ENCODE measurements at places on chromosomes 6 and 20.

DNA sequence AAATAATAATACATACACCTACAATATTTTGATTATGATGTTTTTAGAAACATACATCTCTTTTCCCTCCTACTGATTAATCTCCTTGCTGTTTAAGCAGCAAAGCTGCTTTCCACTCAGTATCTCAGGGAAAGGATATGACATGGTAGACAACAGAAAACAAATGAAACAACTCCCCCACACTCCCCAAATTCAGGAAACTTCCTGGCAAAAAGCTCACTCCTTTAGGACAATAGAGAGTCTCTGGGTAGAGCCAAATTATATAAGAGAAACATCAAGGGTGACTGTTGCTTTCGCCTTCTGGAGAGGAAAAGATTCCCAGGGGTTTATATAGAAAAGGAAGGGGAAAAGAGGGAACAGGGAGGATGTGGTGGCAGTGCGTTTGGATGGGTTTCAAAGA is 48.7 kb upstream of the AHI1 start:
- no peak for DNase-seq

- no peak for DNase-seq
These were observed 62.6 kb upstream of the SIRPA start for GRCh38 chr20:1832634-1833033.

GRCh38 chr20:1775117-1775516 is 117.5 kb upstream of the SIRPG start:
- DNase-seq: no peak

- peak; percentile 11 for DNase-seq
These were observed 30.1 kb downstream of the PYGB start for GRCh38 chr20:25277941-25278521.

DNA sequence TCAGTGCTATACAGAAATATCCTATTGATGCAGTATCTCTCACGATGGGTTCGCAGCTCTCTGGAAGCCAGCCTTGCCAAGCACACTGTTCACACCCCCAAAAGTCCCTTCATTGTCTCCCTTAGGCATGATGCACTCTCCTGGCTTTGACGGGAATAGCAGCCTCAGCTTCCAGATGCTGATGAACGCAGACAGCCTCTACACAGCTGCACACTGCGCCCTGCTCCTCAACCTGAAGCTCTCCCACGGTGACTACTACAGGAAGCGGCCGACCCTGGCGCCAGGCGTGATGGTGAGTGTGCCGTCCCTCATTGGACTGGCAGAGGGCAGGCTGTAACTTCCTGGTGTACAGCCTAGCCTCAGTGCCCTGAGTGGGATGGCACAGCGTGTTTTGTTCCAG is 60.0 kb upstream of the PBOV1 start:
- peak; percentile 35 for DNase-seq

DNA sequence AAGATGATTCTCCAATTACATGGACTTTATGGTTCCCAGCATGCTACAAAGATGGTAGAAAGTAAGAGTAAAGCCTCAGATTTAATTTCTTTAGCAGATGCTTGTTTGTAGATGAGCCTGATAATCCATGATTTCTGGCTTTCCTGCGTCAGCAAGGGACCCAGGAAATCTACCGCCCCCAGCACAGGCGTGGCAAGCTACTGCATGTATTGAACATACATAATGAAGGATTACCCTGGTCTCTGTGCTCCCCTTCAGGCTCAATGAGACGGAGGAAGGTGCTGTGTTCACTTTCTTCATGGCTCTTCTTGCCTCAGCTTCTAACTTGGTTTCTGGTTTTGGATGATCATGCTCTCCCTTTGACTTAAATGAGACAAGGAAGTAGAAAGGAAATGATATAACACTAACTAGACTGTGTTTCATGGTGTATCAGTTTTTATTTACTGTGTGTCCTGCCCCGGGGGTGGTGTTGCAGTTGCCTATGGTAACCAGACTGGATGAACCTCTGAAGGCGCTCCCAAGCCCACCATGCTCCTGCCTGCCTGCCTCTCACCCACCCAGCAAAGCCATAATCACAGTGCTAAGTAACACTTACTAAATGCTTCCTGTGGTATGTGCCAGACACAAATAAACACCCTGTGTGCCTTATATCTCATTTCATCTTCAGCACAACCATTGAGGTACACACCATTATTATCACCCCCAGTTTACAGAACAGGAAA is 17.9 kb downstream of the GCM1 start:
- DNase-seq: no peak

DNA sequence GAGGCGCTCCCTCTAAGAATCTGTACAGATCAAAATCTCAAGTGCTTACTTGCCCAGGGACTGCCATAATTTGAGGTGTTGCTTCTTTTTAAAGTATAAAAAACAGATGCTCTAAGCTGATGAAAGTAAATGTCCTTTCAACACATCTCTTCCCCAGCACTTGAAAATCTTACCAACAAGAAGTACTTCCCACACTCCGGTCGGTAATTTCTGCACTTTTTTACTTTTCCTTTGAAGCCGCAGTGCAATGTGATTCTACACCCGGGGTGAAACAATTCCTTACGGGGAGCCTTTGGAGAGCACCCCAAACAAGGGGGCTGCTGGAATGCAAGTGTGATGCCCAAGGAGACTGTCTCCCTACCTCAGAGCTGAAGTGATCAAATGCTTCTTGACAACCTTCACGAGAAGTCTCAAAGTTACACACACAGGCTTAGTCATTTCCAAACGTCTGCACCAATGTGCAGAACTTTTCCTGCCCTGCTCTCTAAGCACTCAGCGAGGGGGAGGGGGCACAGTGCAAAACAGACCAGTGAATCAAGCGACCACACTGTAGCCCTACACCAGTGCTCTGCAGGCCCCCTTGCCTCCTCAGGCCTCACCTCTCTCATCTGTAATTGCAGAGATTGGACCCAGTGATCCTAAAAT is 56.7 kb downstream of the ATXN1 start:
- DNase-seq: no peak

- no peak for DNase-seq
These were observed 249.5 kb upstream of the THEMIS start for GRCh38 chr6:128150376-128150775.

DNA sequence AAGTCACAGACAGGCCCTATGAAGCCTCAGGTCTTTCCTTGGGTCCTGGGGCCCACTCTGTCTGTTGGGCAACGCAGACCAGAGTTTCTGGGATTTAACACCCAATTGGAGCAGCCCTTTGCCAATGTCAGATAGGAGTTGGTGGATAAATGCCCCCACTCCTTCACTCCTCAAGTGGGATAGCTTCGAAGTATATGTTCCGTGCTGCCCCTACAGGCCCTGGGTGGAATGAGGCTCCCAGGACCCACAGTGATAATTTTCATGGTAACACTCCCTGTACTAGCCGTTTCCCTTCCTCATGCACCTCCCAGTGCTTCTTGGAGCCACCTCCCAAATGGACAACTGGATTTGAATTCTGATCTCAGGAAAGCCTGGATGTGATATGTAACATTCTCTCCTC is 145.4 kb downstream of the FOXA2 start:
- no peak for DNase-seq

DNA sequence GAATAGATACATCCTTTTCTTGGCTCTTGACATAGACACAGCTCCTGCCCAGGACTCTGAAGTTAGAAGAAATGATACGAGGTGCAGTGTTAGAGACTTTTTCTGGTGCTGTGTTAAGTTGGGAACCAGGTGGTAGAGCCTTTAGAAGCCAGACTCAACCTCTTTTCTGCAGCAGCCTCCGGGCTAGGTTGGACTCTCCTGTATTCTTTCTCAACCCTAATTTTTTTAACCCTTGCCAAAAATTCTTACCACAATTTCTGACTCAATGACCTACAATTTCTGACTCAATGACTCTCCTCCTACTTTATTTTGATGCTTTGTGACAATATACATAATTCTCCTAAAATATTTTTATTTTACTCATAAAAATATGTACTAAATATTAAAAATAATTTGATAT is 127.4 kb upstream of the PRL start:
- DNase-seq: no peak

DNA sequence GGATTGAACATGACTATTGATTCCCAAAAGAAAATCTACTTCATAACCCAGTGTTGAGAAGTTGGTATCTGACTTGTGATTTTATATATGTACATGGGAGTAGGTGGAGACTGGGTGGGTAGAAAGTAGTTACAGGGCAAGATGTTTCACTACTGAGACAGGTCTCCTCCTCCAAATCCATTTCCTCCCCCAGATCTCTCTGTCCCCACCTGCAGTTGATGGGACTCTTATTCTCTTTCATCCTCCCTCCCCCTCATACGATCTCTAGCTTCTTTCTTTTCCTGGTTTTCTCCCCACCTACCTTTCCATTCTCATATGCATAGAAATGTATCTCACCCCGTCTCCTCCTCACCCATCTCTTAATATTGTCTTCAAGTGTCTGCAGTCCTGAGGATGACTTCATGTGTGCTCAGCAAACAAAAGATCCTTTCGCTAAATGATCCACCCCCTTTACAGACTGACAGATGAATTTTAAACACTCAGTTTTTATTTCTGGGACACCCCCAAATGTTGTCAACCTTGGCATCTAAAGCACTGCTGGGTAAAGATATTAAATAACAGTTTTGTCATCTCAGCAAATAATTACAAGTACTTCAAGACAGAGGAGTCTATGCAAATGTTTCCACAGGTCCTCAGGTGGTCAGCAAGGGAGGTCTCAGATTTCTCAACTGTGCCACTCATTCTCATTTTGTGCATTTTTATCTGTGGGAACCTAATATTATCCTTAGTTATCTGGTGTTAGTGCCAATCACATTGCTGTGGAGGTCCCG is 18.7 kb upstream of the HECA start:
- DNase-seq: no peak

GRCh38 chr20:21534453-21534852 is 20.6 kb upstream of the NKX2-2 start:
- no peak for DNase-seq

DNA sequence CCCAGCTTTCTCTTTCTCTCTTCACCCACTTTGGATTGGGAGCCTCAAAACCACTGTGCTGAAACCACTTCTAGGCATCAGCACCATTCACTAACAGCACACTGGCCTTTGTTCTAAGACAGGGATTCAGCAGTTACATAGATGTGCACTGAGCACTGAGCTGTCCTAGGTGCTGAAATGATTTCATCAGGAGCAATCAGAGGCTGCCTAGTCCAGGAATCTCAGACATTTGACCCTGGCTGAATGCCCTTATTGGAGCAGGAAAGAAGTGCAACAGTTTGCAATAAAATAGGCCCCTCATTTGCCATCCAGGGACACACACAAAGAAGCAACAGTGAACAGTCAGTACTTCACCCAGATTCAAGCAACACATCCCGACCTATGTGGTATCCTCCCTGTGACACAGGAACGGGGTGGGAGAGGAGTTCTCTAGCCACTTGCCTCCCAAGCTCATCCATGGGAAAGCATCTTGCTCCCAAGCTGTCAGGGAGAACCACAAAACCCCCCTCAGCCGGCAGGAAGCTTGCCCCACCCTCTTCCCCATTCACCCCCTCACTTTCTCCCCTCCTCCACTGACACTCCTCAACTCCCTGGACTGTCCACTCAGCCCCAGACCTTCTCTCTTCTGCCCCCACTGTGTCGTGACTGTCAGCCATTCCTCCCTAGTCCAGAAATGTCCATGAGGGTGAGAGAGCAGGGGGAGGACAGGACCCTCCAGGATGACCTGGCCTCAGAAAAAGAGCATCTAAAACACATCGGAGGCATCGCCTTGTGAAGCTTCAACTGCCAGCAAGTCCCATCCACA is 304.4 kb downstream of the PREX1 start:
- peak; percentile 65 for DNase-seq

DNA sequence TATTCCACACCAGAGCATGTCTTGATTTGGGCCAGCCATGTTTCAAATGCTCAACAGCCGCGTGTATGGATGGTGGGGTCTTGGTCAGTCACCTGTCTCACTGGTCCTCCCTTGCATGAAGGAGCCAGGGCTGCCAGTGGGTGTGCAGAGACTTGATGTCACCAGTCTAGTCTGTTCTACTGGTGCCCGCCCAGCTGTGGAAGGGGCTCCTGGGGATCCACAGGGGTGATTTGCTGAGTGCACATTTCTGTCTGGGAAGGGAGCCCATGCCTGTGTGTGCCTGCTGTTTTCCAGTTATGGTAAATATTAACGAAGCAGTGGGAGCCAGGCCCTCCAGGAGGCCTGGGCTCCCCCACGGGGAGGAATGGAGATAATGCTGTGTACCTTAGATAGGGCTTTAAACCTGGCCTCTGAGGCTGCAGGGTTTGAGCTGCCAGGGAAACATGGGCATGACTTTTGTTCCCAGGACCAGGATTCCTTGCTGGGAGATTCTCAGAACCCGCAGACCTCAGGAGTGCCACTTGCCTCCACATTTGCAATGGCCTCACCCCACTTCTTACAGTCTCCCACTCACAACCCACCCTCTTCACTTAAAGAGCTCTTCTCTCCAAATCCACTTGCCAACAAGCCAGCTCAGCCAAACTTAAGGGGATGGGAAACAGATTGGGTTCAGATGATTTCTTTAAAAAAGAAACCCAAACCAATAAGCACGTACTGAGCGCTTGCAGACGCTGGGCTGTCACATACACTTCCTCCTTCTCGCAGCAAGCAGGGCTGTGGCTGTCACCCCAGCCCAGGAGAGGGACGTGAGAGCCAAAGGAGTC is 54.1 kb downstream of the VEGFA start:
- no peak for DNase-seq

GRCh38 chr6:166670894-166671293 is 43.8 kb upstream of the RPS6KA2 start:
- no peak for DNase-seq

GRCh38 chr20:44394702-44395460 is 39.4 kb downstream of the HNF4A start:
- no peak for DNase-seq

GRCh38 chr6:53811082-53811481 is 16.3 kb downstream of the LRRC1 start:
- no peak for DNase-seq

- no peak for DNase-seq
These were observed 39.6 kb upstream of the TNFAIP3 start for GRCh38 chr6:137827411-137827940.

DNA sequence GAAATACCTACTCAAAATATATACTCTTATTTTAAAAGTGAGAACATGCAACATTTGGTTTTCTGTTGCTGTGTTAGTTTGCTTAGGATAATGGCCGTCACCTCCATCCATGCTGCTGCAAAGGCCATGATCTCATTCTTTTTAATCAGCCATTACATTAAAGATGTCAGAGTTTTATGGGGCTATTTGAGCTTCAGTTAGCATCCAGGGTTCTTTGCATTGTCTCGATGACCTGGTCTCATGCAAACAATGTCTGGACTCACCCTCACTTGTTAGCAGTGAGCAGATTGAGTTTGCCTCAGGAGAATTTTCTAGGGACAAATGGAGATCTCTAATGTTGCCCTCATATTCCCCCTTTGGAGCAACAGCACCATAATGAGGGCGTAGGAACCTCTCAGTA is 458.7 kb upstream of the AGPAT4 start:
- no peak for DNase-seq

DNA sequence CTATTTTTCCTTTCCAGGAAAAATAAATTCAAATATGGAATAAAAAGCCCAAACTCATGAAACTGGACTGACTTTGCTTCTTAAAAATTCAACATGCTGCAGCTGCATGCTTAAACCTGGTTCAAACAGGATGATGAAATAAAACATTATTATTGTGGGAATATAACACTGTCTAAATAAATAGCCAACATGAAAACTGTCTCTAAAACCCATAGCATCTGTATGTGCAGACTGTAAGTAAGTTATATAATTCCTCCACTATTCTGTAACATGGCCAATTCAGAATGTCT is 30.4 kb upstream of the AHI1 start:
- no peak for DNase-seq

Data from right hindlimb (tissue), 1 donor.